ENCODE measurements at places on chromosomes 3 and 15.

DNA sequence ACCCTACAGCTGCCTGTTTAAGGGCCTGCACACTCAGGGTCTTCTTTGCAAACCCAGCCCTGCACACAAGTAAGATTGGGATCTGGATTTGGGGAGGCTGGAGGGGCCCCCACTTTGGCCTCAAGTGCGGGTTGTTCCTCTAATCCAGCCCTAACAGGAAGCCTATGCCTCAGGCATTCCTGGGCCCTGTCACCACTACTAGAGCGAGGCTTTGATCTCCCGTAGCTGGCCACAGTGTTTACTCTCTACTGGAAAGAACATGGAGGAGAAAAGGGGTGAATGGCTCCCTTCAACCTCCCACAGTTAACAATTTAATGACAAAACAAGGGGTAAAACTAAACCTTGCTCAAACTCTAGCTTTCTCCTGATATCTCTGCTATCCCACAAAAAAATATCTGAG, 48.4 kb downstream of the DZIP1L start:
- no peak for DNase-seq

- no peak for DNase-seq
These were observed 49.7 kb upstream of the MYZAP start for GRCh38 chr15:57541805-57542504.

DNA sequence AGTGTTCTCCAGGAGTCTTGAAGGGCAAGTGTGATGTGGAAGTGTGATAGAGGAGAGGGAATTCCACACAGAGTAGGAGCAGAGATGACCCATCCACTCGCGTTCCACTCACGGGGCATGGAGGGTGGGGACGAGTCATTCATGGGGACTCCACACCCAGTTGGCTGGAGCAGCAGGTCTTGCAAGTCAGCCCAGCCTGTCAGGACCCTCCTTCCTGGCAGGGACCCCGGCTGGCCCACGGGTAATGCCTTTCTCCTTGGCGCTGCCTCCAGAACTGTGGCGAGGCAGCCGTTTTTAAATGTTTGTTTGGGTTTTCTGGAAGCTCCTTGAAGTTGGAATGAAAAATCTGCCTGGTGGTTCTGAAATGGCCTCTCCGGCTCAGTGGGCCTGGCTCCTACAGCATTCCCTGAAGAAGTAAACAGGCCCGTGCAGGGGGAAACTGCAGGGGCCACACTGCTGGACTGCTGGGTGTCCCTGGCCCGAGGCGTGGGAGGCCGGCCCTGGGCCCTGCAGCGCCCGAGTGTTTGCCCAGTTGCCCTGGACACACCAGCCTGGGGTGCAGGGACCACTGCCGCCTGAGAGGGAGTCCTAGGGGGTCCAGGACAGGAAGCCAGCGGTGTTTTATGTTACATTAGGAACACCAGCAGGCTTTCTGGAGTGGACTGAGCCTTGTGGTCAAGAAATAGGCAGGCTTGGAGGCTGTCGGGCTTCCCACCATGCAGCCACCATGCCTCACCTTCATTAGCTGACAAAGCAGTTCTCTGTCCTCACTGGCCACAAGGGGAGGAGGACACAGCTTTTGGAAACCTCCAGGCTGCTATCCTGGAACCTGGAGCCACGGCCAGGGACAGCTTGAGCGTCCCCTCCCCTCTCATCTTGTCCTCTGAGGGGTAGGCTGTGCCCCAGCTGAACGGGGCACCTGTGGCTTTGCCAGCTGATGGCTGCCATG, 61.3 kb downstream of the CEMIP start:
- no peak for DNase-seq

- no peak for DNase-seq
These were observed 16.6 kb upstream of the RAP2B start for GRCh38 chr3:153145454-153145853.

DNA sequence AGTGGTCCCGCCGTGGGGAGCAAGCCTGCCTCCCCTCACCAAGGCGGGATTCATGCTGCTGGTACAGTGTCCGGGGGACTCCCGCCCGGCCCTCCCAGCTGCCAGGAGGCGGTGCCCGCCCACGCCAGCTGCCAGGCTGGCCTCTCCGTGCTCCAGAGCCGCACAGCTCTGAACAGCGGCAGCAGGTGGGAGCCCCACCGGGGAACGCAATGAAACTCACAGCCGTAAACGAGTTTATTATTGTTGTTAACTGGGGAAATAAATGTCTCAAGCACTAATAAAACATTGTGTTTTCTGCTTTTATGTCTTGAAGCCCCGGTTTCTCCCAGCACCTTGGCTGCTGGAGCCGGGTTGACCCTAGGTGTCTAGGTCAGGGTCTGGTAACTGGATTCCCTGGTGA, 317.7 kb upstream of the TLE3 start:
- no peak for DNase-seq

DNA sequence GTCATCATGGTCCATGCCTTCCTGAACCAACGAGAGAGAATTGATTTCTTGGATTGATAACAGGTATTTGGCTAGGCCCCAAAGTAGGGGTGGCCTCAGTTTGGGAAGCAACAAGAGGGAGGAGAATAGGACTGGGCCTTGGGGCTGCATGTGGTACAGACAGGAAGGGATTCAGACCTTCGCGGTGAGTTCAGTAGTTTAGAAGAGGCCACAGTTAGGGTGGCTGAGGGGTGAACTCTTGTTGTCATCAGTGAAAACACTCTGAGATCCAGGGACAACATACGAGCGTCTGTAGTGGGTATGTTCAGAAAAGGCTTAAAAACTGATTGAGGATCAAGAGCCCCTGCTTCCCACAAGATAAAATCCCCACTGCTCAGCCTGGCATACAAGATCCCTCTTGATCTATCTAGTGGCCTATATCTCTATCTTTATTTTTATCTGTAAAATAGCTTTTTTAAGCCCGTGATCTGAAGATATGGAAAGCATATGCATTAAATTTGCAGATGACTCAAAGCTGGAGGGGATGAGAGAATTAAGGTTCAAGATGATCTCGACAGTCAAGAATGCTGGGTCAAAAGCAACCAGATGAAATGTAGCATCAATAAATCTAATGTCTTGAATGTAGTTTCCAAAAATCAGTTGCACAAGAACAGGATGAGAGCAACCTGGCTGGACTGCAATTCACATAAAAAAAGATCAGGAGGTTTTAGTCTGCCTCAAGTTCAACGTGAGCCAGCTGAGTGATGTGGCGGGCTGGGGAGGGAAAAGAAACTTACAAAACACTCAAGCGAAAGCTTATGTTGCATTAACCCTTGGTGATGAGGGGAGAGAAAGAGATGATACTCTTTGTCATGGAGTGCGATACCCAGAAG, 221.1 kb upstream of the TLE3 start:
- DNase-seq, result no peak

DNA sequence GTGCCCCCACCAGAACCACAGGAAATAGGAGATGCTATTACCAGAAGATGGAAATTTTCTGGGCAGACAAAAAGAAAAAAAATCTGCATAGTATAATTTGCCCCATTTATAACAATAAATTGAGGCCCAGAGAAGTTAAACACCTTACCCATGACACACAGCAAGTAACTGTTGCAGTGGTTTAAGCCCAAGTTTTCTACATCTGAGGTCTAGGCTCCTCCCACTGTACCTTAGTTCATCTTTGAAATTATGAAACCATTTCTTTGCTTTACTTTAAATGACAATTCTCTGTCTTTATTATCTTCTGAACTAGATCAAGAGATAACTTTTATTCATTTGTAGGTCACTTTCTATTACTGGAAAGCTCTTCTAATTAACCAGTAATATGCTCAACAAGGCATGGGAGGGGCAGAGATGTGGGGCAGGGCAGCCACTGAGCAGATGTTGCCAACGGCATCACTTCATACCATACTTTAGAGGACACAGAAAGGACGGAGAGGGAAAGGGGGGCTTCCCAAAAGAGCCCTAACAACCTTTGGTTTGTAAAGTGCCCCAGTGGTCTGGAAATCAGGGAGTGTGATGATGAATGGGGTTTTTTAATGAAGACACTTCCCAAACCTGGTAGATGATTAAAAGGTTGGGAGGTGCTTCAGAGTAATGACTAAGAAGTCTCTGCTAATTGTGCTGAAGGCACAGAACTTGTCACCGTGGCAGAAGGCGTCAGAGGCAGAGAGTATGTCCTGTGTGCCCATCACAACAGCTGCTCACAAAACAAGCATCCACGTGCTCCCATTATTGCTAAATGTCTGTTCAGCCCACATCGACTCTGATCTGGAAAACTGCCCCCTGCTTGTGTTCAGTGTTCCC, 342.5 kb downstream of the SHQ1 start:
- no peak for DNase-seq

GRCh38 chr3:171455603-171456550, 4.3 kb downstream of the TNIK start:
- DNase-seq, result no peak

DNA sequence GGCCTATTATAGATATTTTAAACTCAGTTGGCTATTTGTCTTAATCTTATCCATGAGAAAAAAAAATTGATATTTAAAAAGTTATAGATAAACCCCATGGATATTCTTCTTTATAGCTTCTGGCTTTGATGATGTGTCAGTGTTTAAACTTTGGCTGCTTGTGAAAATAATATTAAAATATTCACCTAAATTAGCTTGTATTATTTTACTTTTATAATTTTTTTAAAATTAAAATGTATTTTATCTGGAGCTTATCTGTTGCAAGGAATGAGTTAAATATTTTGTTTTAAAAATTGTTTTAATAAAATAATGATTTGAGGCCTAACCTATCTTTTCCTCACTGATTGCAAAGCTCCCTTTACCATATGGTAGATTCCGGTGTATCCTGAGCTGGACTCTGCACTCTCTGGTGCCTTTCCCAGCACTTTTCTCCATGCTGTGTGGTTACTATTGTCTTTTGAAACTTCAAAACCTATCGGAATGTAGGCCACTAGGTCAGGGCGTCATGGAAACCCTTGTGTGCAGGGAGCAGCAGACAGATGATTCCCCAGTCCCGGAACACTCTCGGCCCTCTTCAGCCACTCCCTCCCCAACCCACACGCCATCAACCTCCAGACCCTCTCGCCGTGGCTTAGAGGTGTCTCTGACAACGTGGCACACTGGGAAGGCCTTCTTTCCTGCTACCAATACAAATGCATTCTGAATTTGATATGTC, 252.3 kb upstream of the ATP10A start:
- no peak for DNase-seq

GRCh38 chr3:197428117-197428801, 127.5 kb downstream of the BDH1 start:
- DNase-seq, result no peak

GRCh38 chr3:112136959-112137693, 4.1 kb upstream of the GCSAM start:
- no peak for DNase-seq
